ENCODE measurements at places on chromosomes 7 and 10.
A peak's percentile ranks its signal among the peaks of the same experiment; 100 is the strongest.

DNA sequence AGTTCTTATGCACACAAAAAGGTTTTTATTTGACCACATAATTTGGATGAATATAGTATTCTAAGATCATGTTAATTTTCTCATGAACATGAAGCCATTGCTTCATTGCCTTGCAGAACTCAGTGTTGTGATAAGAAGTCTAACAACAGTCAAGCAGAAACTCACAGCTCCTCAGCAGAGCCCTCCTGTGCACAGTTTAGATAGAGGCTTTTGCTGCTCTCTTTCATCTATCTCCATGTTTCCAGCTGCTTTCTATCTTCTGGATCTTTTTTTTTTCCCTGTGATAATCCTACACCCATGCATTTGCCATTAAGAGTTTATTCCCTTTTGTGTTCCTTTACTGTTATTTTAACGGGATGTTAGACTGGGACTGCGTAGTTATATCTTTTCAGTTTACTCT, 557.7 kb upstream of the LRRTM3 start:
- no peak for DNase-seq

DNA sequence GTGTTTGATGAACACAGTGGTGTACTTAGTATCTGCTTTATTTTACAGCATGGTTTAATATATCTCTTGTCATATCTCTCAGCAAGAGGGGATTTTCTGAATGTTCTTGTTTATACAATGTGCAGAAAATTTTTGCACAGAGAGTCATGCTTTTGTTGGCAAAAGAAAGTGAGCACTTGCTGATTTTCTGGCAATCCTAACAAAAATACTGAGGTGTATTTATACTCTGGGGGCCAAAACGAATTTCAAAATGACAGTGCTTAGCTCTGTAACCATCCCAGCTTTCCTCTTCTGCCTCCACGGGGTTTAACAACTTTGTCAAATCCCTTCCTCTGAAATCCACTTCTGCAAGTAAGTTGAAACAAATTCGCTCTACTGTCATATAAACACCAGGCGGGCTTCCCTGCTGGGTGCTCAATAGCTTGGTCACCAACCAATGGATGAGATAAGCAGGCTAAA, 169.2 kb downstream of the NOC3L start:
- no peak for DNase-seq

- no peak for DNase-seq
Observed at GRCh38 chr7:130951303-130951975, 217.4 kb upstream of the KLF14 start.

- DNase-seq: no peak
Observed at GRCh38 chr10:102773986-102774385, 30.2 kb downstream of the WBP1L start.

DNA sequence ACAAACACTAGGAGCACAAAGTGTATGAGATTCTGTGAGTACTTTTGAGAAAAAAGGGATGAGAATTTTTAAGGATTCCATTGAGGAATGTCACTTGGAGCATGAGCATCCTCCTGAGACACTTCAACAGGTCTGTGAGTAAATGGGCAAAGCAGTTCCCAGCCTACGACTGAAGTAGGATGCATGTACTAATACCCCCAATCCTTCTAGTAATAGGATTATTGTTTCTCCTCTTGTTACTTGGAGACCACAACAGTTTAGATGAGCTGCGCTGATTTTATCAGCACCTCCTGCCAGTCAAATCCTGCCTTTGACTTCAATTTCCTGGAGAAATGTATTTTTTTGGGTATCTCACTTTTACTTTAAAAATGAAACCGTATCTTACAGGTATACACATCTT, 820 bp downstream of the BBS9 start:
- DNase-seq: peak; percentile 16

DNA sequence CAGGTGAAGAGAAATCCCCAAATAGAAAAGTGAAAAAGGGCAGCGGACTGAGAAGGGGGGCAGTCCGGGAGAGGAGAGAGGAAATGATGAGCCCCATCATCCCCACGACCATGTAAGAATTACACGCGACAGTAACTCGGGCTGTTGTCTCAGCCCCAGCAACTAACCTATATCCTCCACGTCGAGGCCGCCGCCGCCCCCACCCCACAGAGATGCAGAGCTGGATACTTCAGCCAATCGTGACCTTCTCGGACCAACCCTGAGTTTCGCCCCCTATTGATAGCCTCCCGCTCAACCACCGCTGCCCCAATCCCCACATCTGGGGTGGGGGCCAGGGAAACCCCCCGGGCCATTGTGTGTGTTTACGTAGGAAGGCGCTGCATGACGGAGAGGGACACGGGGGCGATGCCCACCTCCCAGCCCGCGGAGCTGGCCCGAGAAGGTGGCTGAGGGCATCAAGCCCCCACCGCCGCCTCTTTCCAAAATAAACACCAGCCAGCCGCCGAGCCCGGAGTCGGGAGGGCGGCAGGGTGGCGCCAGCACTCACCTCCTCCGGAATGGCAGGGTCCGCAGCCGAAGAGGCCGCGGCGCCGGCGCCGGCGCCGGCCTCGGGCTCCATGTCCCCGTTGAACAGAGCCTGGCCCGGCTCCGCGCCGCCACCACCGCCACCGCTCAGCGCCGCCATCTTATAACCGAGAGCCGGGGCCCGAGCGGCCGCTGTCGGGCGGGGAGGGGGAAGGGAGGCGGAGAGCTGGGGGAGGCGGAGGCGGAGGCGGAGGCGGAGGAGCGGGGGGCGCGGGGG, 509 bp downstream of the BRAF start:
- DNase-seq: peak; percentile 72

GRCh38 chr7:77674878-77675277, 21.4 kb upstream of the RSBN1L start:
- DNase-seq: no peak

DNA sequence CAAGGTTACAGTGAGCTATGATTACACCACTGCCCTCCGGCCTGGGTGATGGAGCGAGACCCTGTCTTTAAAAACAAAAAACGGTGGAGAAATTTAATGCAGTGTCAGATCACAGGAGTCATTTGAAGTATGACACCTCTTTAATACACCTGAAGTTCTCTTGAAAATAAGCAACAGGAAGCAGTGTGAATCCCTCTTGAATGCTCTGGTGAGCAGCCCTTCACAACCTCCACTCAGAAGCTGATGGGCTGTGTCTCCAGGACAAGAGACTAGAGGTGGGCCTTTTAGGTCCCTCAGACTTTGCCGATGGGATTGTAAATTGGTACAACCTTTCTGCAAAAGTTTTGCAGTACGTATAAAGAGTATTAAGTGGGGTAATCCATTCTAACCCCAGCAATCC, 50.1 kb downstream of the CYP26A1 start:
- DNase-seq: no peak

DNA sequence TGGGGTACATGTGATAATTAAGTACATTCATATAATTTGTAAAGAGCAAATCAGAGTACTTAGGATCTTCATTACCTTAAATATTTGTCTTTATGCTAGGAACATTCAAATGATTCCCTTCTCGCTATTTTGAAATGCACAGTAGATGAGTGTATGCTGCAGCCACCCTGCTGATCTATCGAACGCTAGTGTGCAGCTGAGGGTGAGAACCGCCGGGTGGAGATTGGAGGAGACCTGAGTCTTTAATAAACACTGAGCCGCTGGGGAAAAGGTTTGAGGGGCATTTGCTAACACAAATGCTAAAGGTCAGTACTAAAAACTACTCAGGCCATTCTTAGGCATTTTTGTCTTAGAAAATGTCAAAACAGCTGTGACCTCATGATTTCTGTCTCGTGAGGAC, 148.0 kb downstream of the DPP6 start:
- DNase-seq: no peak

DNA sequence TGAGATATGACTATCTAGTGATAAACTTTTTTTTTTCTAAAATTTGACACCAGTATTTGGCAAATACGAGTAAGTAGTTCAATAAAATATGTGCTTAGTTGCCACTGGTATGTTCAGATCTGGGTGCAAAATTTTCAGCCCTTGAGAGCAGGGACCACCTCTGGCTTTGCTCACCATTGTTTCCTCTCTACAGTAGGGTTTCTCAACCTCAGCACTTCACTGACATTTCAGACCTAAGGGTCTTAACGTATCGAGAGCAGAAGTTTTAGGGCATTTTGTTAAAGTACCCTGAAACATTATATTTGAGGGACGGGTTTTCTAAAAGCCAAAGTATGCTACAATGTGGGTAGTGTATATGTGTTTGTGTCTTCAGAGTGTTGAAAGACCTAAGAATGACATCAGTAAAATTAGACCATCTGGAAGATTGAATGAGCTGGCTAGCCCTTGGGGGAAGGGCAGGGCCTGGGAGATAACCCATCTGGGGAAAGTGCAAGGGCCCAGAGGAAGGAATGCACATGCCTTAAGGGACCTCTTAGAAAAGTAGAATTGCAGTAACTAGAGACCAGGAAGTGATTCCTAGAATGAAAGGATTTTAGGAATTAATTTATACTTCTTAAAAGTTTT, 11.8 kb downstream of the BZW2 start:
- DNase-seq: peak; percentile 63

GRCh38 chr10:4568086-4568485, 257.9 kb upstream of the AKR1E2 start:
- DNase-seq: peak; percentile 1

- DNase-seq: no peak
Observed at GRCh38 chr10:121675344-121675743, 77.1 kb upstream of the FGFR2 start.

GRCh38 chr7:127901895-127902703, 129.1 kb downstream of the LRRC4 start:
- no peak for DNase-seq

DNA sequence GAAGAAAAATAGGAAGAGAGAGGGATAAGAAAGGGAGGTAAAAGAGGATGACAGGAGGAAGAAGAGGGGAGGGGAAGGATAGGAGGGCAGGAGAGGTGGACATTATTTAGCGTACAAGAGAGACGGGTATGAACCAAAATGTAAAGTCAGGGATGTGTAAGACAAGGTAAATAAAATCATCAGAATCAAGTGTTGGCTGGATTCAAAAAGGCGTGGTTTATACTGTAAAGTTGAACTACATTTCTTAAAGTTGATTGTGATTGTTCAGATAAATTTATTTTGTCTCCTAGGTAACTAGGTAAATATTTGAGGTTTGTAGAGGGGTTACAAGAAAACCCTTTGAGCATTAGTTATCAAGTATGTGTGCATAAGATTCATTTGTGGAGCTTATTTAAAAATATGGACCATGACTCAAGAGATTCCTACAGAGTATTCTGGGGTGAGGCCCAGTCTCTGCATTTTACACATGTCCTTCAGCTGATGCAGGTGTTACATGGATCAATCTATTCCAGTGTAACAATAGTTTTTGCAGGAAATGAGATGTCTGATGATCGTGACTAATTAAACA, 512.1 kb upstream of the MBL2 start:
- no peak for DNase-seq

DNA sequence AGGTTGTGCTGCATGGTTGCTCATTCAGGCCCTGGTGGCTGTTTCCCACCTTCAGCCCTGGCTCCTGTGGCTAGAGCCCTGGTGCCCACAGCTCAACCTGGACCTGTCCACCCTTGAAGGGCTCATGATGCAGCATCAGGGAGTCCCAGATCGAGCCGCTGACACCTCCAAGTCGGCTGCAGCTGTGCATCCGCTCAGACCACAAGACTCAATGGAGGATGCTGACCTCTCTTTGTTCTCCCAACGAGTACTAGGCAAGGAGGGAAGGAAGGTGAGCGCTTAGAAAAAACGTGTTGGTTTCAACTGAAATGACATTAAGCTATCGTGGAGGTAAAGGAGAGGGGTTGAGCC, 9.5 kb upstream of the C10orf95 start:
- no peak for DNase-seq

- DNase-seq: no peak
Observed at GRCh38 chr10:7608001-7608400, 58.8 kb downstream of the ITIH5 start.

GRCh38 chr7:22375359-22376048, 18.6 kb upstream of the RAPGEF5 start:
- DNase-seq: no peak

Measured in NCI-H524 (cell line).